Stimulated activated CD8-positive, alpha-beta memory T cell treated with anti-CD3 and anti-CD28 coated beads, Interleukin-7, amount 100 ng/mL, for 1 hour (primary cell): ENCODE measurements at places on chromosomes 13 and 19.

GRCh38 chr13:26488236-26489003 lies 69.1 kb upstream of the WASF3 start:
- DNase-seq = no peak

DNA sequence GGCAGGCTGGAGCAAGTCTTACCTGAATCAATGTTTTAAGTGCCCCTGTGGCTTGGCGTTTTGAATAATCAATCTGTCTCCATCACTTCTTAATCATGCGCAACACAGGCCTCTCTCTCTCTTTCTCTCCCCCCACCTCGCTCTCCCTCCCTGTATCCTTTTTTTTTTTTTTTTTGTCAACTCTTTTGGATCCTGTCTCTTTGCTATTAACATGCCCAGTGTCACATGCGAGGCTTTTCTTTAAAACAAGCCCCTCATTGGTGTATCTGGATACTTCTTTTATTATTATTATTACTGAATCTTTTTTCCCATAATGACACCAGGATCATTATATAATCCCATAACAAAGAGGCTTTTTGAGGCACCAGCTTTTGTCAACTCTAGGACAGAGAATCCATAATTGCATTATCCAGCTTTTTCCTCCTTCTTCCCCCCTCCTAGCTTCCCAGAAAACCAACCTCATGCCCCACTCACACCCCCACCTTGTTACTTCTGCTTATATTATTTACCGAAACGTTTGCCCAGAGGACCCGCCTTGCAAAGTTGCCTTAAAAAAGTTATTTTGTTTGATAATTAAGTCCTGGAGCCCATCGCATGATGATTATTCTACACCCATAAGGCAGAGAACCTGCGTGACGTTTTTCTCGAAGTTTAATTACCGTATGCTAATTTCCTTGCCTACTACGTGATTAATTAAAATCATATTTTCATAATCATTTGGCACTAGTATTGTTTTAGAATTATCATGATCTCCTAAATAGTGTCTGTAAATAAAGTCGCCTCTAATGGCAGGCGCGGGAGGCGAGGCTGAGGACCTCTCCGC lies 148.1 kb upstream of the ZNF536 start:
- no peak for DNase-seq

GRCh38 chr13:101707659-101708058 lies 255.2 kb downstream of the ITGBL1 start:
- DNase-seq = no peak

DNA sequence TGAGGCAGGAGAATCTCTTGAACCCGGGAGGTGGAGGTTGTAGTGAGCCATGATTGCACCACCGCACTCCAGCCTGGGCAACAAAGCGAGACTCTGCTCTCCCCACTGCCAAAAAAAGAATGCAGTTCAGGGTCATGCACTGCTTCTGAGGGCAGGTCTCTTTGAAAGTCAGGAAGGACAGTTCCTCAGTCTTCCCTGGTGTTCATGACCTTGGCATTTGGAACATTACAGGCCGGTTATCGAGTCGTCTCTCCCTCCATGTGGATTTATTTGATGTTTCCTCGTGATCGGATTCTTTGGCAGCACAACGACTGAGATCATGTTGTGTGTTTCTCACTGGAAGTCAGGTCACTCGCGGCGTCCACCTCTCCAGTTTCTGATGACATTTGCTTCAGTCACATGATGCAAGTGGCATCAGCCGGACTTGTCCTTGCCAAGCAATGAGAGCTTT lies 17.2 kb downstream of the FGF21 start:
- no peak for DNase-seq

- DNase-seq = no peak
Observed at GRCh38 chr13:94195715-94196114, 283.8 kb downstream of the DCT start.

DNA sequence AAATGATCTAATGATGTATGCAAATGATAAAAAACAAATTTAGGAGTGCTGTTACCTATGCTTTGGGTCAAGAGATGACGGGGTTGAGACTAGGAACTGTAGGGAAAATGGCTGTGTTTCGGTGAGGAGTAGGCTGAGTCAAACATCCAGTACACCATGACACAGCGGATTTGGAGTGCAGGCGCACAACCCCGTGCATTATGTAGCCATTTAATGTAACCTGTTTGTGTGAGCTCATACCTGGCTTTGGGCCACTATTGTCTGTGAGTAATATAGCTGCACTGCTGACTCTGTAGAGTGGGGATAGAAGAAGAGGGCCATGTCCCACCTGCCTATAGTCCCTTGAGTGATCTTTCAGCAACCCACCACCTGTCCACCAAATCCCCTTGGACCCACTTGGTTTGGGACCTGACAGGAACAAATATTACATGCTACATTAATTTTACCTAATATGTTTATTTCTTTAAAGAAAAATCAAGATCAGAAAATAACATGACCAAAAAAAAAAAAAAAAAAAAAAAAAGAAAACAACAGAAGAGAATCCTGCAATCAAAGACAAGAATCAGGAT lies 95.5 kb upstream of the KLHL1 start:
- DNase-seq = no peak

- no peak for DNase-seq
Observed at GRCh38 chr19:51664997-51665396, 18.4 kb upstream of the SIGLEC14 start.

DNA sequence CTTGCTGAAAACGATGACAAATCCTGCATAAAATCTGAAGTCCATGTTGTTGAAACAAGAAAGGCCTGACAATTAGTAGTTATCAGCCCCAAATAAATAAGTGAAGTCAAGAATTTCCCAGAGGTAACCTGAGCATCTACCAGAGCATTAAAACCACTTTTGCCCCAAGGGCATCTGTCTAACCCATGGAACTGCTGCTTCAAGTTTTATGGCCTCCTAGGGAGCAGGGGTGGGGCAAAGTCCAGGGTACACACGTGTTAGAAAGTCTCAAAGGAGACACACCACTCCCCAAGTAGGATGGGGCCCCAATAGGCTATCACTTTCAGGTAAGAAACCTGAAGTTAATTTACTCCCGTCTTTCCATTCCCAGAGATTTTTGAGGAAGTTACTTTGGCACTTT lies 81.1 kb downstream of the CACNA1A start:
- no peak for DNase-seq

GRCh38 chr19:48959341-48960239 lies 4.9 kb downstream of the BAX start:
- DNase-seq = no peak

- DNase-seq = no peak
Observed at GRCh38 chr19:52391135-52391534, 6.5 kb upstream of the ZNF528 start.

DNA sequence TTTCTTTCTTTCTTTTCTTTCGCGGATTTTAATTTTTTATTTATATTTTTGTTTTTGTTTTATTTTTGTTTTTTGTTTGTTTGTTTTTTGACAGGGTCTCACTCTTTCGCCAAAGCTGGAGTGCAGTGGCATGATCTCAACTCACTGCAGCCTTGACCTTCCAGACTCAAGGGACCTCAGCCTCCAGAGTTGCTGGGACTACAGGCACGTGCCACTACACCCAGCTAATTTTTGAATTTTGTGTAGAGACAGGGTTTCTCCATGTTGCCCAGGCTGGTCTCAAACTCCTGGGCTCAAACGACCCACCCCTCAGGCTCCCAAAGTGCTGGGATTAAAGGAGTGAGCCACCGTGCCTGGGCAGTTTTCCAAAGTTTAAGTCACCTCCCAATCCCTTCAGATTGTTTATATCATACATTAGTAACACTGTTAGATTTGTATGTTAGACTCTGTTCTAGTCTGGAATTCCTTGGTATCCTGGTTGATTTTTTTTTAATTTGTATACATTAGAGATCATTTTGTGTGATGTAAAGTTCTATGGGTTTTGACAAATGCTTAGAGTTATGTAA lies 597.3 kb downstream of the DCT start:
- DNase-seq = no peak

DNA sequence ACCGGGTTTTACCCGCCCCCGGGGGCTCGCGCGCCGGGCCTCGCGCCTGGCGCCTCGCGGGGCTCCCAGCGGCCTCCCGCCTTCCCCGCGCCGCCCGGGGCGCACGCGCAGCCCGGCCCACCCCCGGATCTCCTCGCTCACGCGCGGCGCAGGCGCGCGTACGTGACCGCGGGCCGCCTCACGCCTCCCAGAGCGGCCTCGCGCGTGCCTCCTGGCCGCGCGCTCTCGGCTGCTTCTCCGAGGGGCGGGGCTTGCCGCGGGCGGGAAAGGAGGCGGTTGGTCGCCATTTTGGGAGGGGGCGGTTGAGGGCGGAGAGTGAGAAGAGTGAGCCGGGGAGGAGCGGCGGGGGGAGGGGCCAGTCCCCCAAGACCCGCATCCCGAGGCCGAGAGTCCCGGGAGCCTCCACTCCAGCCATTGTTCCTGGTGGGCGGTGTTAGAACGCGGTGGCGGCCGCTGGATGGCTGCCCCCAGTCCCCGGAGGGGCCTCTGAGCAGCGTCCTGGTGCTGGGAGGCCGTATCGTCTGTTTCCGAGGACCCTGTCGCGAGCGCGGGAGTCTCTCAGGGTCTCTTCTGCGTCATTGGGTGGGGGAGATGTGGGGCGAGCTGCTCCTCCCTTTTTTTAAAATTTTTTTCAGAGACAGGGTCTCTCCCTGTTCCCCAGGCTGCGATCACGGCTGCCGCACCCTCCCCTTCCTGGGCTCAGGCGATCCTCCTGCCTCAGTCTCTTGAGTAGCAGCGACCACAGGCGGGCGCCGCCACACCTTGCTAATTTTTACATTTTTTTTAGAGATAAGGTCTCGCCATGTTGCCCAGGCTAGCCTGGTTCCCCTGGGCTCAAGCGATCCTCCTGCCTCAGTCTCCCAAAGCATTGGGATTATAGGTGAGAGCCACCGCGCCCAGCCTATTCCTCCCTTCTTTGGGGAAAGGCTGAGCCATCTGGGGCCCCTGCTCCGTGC lies at the start of gene ZNF541:
ZNF541 (minus strand) TSS at position 78 of the 956 bp plus-strand sequence. CDS start 17,292 bp downstream, outside the sequence.
- DNase-seq = peak; percentile 72

- no peak for DNase-seq
Observed at GRCh38 chr19:13078897-13079541, 23.6 kb downstream of the LYL1 start.

DNA sequence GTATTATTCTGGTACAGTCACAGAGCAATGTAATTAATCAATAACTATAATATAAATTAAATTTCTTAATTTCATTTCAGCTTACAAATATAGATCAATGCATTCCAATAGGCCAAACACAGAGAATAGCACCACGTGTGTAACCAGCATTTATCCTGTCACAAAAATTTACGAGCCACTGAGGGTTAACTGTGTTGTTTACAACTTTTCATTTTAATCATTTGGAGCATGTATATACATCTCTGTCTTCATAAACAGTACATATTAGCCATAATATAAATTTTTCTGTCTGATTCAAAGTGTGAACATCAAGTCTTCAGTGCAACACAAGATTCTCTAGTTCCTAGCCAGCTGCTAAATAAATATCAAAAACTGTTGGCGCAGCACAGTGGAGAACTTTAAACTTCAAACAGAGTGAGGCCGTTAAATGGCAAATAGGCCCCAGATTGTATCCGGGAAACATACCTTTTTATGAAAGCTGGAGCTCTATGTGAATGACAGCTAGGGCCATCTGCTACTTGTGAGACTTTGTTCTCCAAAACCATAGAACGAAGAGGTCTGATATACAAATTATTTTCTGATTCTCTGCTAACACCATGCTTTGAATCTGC lies 105.1 kb downstream of the TBC1D4 start:
- no peak for DNase-seq

GRCh38 chr19:14337510-14337909 lies 43.7 kb upstream of the ADGRE5 start:
- no peak for DNase-seq

- DNase-seq = no peak
Observed at GRCh38 chr13:40777166-40777808, 6.3 kb upstream of the MRPS31 start.

- no peak for DNase-seq
Observed at GRCh38 chr13:114054830-114055439, 77.5 kb downstream of the RASA3 start.

DNA sequence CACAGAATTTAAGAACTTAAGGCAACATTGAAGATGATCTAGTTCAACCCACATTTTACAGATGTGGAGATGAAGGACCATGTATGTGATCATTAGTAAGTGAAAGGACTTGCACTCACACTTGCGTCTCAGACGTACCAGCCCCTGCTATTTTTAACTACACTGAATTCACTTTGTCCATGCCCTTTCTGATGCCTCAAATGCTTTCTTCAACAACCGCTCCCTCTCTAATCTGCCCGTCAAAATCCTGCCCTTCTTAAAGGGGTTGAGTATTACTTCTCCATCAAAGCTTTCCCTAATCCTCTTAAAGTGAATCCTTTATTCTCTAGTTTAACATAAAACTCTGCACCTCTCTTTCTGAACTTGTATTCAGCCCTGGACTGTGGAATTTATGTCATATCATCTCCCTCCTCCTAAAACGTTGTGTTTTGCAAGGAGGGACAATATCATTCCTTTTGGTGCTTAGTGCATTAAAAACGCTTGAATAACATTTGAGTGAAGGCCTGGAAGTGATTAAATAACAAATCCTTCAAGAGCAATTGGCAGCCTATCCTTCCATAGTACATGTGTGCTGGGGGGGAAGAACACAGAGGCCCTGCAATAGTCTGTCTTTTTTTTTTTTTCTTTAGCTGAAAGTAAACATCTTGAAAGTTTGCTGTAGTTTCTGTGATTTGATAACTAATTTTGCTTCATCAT lies 493.3 kb downstream of the LMO7 start:
- no peak for DNase-seq

DNA sequence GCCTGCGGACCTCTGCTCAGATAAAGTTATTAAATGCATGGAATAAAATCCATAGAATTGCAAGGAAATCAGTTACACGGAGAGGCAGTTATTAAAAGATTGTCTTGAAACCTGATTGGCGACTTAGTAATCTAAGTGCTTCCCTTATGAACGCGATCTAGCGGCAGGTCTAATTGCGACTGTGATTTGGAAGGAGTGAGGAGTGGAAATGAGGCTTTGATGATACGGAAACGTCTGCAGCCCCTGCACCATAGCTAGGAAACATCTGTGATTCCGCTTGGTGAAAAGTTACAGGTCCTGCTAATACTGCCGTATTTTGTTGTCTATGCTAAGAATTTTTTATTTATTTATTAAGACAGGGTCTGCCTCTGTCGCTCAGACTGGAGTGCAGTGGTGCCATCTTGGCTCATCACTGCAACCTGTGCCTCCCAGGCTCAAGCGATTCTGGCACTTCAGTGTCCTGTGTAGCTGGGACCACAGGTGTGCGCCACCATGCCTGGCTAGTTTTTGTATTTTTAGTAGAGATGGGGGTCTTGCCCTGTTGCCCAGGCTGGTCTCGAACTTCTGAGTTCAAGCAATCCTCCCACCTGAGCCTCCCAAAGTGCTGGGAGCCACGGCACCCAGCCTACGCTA lies 887 bp downstream of the NDUFS7 start:
- DNase-seq = no peak

DNA sequence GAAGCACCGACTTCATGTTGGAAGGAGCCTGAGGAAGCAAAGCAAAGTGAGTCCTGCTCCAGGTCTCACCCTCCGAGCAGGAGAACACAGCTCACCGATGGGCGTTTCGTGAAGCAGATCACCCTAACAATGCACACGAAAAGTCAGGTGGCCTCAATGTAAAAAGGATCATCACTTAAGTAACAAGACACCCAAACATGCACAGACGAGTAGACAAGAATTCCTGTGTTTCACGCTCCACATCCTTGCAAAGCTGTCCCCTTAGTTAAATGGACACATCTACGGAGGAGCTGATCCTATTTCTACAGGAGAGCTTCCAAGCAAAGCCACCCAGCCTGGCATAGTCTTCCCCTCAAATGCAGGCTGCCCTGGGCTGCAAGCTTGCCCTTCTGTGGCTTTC lies 66.2 kb downstream of the SLC15A1 start:
- no peak for DNase-seq

- DNase-seq = no peak
Observed at GRCh38 chr19:32480321-32480720, 74.8 kb downstream of the DPY19L3 start.
